ENCODE measurements at places on chromosomes 4 and X.
A peak's percentile ranks its signal among the peaks of the same experiment; 100 is the strongest.

GRCh38 chrX:72685018-72685417 lies 29.1 kb downstream of the PHKA1 start:
- peak overlapping the region; percentile 46 for H3K27ac ChIP-seq
- no peaks in the 10 kb centered on the region for H3K36me3 ChIP-seq
- H3K4me1 ChIP-seq: no peaks in the 10 kb centered on the region
- H3K4me3 ChIP-seq: no peak overlapping the region
- H3K27me3 ChIP-seq: no peaks in the 10 kb centered on the region

GRCh38 chr4:150972592-150972991 lies 42.5 kb downstream of the LRBA start:
- no peaks in the 10 kb centered on the region for H3K27me3 ChIP-seq
- no peak overlapping the region for H3K27ac ChIP-seq
- DNase-seq: no peak
- H3K36me3 ChIP-seq: no peaks in the 10 kb centered on the region
- no peak overlapping the region for H3K4me3 ChIP-seq

- no peak overlapping the region for H3K4me3 ChIP-seq
- DNase-seq: no peak
- H3K27me3 ChIP-seq: no peaks in the 10 kb centered on the region
- no peaks in the 10 kb centered on the region for H3K4me1 ChIP-seq
- no peak overlapping the region for H3K27ac ChIP-seq
Measured at GRCh38 chrX:8927066-8927635, 106.8 kb downstream of the FAM9B start.

DNA sequence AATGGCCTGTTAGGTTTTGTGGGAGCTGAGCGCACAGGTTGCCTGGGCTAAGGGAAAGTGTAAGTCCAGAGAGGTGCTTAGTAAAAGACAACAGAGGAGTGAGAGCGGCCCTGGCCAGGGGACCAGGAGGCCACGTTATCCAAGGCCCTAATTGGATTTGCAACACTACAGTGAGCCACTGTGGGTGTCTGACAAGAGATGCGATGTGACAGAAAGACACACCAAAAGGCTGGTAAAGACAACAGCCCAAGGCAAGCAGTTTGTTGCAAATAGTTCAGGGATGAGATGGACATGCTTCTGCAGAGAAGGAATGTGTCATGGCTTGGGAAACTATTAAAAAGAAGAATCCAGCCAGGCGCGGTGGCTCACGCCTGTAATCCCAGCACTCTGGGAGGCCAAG lies 162.7 kb upstream of the KIT start:
- no peak overlapping the region for H3K27ac ChIP-seq
- DNase-seq: no peak
- no peaks in the 10 kb centered on the region for H3K4me1 ChIP-seq
- H3K36me3 ChIP-seq: no peaks in the 10 kb centered on the region
- no peaks in the 10 kb centered on the region for H3K27me3 ChIP-seq
- H3K4me3 ChIP-seq: no peak overlapping the region

DNA sequence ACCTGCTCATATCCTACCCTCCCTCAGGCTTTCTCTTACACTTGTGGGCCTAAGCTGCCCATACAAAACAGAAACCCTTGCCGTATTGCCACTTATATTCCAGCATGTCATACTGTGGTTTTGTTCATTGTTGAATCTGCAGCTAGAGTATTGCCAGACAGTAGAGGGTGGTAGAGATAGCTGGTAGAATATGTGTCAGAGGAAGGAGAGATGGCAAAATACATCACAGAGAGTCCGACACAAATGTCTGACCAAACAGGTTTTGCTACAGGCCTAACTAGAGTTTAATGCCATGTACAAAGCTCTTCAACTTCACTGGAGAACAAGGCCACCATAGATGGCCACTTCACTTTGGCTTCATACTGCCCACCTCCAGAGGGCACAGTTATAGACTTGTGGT lies 160.1 kb downstream of the EFHC2 start:
- no peak overlapping the region for H3K27ac ChIP-seq
- no peaks in the 10 kb centered on the region for H3K27me3 ChIP-seq
- H3K4me1 ChIP-seq: no peaks in the 10 kb centered on the region
- no peak overlapping the region for H3K4me3 ChIP-seq
- no peaks in the 10 kb centered on the region for H3K36me3 ChIP-seq
- DNase-seq: no peak

GRCh38 chr4:145071560-145071959 lies 26.4 kb downstream of the ANAPC10 start:
- H3K27me3 ChIP-seq: no peaks in the 10 kb centered on the region
- no peaks in the 10 kb centered on the region for H3K4me1 ChIP-seq
- H3K4me3 ChIP-seq: no peak overlapping the region

GRCh38 chrX:71241301-71241700 lies 12.6 kb downstream of the ZMYM3 start:
- H3K27me3 ChIP-seq: no peaks in the 10 kb centered on the region
- H3K36me3 ChIP-seq: no peaks in the 10 kb centered on the region
- no peak for DNase-seq
- no peak overlapping the region for H3K27ac ChIP-seq

GRCh38 chr4:76857074-76857409 lies 40.9 kb downstream of the SOWAHB start:
- no peaks in the 10 kb centered on the region for H3K27me3 ChIP-seq
- no peak for DNase-seq
- peak overlapping the region; percentile 44 for H3K27ac ChIP-seq
- H3K4me3 ChIP-seq: no peak overlapping the region
- peaks cover 16% of the 10 kb centered on the region for H3K4me1 ChIP-seq

DNA sequence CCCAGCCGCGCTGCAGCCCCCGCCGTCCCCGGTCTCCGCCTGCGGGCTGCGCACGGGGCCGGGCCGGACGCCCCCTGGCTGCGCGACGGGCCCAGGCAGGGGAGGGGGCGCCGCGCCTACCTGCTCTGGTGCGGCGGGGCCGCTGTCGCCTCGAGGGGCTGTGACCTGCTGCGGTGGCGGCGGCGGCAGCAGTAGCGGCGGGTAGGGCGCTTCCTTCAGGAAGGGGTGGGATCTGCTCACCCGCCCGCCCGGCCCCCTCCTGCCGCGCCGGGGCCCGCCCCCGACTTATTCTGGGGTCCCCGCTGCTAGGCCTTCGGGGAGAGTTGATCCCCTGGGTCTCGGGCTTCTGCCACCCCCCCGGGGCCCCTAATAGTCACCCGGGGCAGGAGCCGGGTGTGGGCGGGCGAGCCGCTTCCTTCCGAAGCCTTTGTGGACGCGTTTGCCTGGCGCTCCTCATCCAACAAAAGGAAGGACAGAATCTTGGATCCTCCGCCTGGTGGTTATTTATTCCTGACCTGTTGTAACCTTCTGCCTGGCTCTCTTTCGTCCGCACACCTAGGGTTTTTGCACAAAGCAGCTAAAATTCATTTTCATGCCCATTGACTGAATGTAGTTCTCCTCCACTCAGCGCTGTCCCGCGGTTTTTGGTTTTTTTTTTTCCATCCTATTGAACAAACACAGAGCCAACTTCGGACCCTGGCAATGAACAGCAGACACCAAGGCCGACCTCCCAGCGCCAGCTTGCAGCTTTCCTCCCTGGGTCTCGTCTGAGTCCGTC lies at the start of gene TMEM150C:
TMEM150C (minus strand) TSS at position 203 of the 778 bp plus-strand sequence. CDS start 57,331 bp downstream, outside the sequence.
- H3K4me1 ChIP-seq: no peaks in the 10 kb centered on the region
- H3K4me3 ChIP-seq: peak within 1 kb of the TSS; percentile 81
- H3K36me3 ChIP-seq: no peaks in the 10 kb centered on the region
- DNase-seq: no peak
- peak within 1 kb of the TSS; percentile 22 for H3K27ac ChIP-seq
- no peaks in the 10 kb centered on the region for H3K27me3 ChIP-seq

- H3K36me3 ChIP-seq: no peaks in the 10 kb centered on the region
- H3K27ac ChIP-seq: peak overlapping the region; percentile 49
- no peaks in the 10 kb centered on the region for H3K4me1 ChIP-seq
Measured at GRCh38 chr4:17336524-17336961, 175.3 kb downstream of the QDPR start.

GRCh38 chrX:40931921-40932320 lies 153.3 kb upstream of the USP9X start:
- H3K4me1 ChIP-seq: no peaks in the 10 kb centered on the region
- H3K36me3 ChIP-seq: no peaks in the 10 kb centered on the region
- peak overlapping the region; percentile 60 for H3K27ac ChIP-seq
- no peaks in the 10 kb centered on the region for H3K27me3 ChIP-seq
- DNase-seq: no peak

DNA sequence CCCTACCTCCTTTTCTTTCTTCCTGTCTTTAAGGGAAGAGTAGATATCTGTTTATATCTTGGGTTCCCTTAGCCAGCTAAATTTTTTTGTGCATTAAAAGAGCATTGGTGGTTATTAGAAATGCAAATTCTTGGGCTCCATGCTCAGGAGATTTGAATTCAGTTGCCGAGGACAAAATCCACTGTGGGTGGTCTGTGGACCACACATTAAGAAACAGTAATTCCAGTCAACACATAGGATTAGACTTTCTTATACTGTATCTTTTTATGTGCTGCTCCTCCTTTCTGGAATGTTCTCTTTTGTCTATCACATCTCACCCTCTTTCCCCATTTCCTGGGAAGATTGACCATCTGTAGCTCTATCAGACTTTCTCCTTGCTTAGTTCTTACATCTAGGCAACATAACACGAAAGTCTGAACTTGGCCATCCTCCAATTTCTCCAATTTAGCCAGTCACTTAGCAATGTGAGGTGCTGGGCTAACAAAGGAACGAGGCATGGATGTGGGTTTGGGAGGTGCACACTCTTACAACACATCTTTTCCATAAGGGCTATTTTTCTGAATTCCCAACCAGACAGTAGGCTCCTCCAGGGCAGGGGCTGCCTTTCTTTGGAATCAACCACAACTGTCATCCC lies 5.3 kb upstream of the PDLIM3 start:
- H3K4me1 ChIP-seq: peaks cover 43% of the 10 kb centered on the region
- peak overlapping the region; percentile 85 for H3K27ac ChIP-seq
- no peak overlapping the region for H3K4me3 ChIP-seq
- H3K27me3 ChIP-seq: peaks cover 17% of the 10 kb centered on the region
- DNase-seq: no peak

GRCh38 chrX:54359408-54359807 lies 1.6 kb upstream of the WNK3 start:
- DNase-seq: no peak
- H3K4me3 ChIP-seq: no peak overlapping the region
- no peaks in the 10 kb centered on the region for H3K27me3 ChIP-seq

DNA sequence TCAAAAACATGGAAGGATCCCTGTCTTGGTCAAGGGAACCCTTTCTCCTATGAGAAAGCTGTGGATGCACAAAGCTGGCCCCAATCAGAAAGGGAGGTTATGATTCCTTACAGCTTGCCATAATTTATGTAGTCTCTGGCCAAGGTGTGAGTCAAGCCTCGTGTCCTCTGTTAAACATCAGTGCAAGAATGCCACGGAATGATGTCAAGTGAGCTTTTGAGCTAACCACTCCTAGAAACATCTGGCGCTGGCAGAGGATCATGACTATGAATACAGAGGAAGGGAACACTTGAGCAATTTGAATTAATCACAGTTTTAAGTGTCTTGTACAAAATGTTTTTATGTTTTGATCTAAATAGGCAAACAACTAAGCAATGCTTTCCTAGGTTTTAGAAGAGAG lies 51.5 kb upstream of the RAP2C start:
- DNase-seq: peak; percentile 0
- H3K27ac ChIP-seq: peak overlapping the region; percentile 64
- no peaks in the 10 kb centered on the region for H3K27me3 ChIP-seq
- no peaks in the 10 kb centered on the region for H3K4me1 ChIP-seq

DNA sequence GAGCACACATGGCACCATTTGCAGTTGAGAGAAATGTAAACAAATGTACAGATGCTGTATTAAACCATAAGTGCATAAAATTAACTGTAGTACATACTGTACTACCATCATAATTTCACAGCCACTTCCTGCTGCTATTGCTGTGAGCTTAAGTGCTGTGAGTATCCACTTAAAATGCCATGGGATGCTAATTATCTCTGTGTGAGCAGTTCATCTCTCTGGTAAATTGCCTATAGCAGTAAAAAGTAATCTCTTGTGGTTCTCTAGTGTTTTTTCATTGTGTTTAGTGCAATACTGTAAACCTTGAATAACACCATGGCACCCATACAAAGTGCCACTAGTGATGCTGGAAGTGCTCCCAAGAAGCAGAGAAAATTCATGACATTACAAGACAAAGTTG lies 9.9 kb upstream of the SCOC start:
- H3K27ac ChIP-seq: no peak overlapping the region
- H3K27me3 ChIP-seq: peaks cover 7% of the 10 kb centered on the region
- no peaks in the 10 kb centered on the region for H3K36me3 ChIP-seq
- H3K4me3 ChIP-seq: no peak overlapping the region
- no peaks in the 10 kb centered on the region for H3K4me1 ChIP-seq
- no peak for DNase-seq

- no peak for DNase-seq
- H3K27ac ChIP-seq: peak overlapping the region; percentile 31
- H3K4me1 ChIP-seq: no peaks in the 10 kb centered on the region
- no peaks in the 10 kb centered on the region for H3K27me3 ChIP-seq
Measured at GRCh38 chr4:169098532-169098931, 88.5 kb upstream of the CBR4 start.

DNA sequence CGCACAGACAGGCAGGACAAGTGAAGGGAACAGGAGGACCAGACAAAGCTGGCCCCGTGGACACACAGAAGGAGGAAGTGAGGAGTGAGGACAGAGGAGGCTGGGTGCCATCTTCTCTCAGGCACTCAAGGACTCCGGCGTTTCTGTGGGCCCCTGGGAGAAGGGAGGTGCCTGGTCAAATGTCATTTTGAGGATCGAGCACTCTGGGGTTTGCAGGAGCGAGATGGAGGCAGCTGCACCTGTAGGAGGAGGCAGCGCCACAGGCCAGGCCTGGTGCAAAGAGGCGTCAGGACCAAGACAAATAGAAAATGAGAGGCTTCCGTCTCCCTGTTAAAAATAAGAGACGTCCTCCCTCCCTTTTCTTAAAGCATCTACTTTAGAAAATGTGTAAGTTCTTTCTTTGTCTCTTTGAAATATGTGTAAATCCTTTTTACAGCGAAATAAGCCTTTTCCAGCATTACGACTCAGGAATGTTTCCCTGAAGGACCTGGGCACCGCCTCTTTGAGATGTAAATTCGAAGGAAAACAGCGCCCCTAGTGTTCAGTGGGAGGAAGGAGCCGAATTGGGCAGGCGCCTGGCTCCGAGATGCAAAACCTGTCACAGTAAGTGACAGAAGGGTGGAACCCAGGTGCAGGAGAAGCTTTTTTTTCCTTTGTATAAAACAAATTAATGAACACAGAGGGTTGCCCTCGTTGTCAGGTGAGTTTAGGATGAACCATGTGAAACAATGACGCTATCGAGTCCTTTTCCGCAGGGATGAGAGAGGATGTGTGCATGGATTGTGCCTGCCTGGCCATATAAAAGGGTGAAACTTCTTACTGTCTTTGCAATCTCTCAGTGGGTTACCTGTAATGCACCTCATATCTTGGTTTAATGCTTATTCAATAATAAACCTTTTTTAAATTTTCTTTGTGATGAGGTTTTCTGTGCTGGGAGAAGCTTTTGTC lies 1.4 kb upstream of the C4orf50 start:
- H3K4me1 ChIP-seq: no peaks in the 10 kb centered on the region
- H3K36me3 ChIP-seq: no peaks in the 10 kb centered on the region
- H3K4me3 ChIP-seq: no peak overlapping the region
- DNase-seq: no peak
- no peak overlapping the region for H3K27ac ChIP-seq
- H3K27me3 ChIP-seq: peaks cover 55% of the 10 kb centered on the region
